ENCODE measurements at places on chromosomes 4 and X. TPM values are rescaled to one million over a fixed set of nuclear protein-coding genes. Genes with fewer than 3 reads are reported as not detected.

- DNase-seq: no peak
These were observed 6.5 kb downstream of the FUNDC1 start for GRCh38 chrX:44536198-44536597.

- no peak for DNase-seq
These were observed 7.8 kb downstream of the INTS6L start for GRCh38 chrX:135528254-135528653.

Gene DMP1
- not detected for total RNA-seq

DNA sequence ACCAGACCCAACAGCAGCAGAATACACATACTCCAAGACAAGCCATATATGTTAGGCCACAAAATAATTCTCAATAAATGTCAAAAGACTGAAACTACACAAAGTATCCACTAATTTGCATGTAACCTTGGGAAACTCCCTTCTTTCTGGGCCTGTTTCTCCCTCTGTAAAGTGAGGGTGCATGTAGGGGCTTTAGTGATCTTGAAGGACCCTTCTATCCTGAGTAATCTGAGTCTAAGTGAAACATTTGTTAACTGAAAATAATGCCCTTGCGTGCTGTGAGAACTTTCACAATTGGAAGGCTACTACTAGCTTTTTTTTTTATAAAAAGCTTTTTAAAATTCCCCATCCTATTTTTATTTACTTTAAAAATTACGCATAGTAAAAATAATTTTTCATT lies 125.2 kb downstream of the NEXMIF start:
- DNase-seq: no peak

GRCh38 chr4:185662030-185662778 lies 126.9 kb upstream of the PDLIM3 start:
- DNase-seq: no peak

Gene HELT
- not detected for total RNA-seq

Gene TRO
- 78.0 TPM for total RNA-seq

Gene GUCY1A1
- total RNA-seq: not detected

DNA sequence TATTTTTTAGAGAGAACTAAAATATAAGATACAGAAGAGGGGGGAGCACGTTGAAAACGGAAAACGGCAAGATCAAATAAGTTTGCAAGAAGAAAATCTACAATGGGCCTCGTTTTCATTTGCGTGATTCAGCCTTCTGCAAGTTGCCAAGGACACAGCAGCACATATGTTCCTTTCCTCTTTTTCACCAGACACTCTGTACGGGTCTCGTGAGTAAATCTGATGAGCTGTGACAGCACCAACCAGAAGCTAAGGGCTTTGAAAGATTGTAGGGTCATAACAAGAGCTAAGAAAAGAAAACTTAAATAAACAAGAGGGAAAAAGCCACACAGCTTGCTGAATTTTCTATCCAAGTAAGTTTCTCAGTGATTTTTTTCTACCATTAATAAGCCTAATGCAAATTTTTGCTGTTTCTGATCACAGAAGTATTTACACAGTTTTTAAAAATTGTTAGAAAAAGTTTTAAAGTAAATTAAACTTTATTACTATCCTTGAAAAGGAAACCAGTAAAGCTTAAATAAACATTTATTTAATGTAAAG lies 63.4 kb downstream of the SCML2 start:
- no peak for DNase-seq

DNA sequence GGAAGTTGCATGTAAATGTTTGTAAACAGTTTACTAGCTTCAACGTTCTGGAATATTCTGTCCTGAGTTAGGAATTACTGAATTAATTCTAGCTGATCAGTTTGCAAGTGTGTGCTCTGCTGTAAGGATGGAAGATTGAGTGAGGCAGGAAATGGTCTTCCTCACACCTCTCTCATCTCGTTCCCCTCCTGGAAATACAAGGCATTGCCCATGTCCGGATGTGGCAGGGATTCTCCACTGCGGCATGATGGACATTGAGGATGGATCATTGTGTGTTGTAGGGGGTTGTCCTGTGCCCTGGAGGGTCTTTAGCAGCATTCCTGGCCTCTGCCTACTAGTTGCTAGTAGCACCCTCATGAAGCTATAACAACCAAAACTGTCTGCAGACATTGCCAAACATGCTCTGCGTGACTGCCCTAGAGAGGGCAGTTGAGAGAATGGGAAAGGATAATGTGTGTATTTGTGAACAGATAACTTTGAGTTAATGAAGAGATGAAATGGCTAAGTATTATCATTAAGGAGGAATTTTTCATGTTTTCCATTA lies 12.6 kb downstream of the CA5B start:
- DNase-seq: peak; percentile 10

Gene HHIP
- 0.05 TPM for total RNA-seq

- no peak for DNase-seq
These were observed 177.7 kb upstream of the MID1 start for GRCh38 chrX:10798041-10798440.

Gene SATL1
- total RNA-seq: not detected

- peak; percentile 14 for DNase-seq
These were observed 21.9 kb downstream of the CNOT6L start for GRCh38 chr4:77797239-77797638.

Gene MID1
- total RNA-seq: 18.4 TPM

GRCh38 chr4:67897686-67898085 lies 13.9 kb upstream of the TMPRSS11D start:
- no peak for DNase-seq

Gene DNAAF6
- total RNA-seq: not detected

DNA sequence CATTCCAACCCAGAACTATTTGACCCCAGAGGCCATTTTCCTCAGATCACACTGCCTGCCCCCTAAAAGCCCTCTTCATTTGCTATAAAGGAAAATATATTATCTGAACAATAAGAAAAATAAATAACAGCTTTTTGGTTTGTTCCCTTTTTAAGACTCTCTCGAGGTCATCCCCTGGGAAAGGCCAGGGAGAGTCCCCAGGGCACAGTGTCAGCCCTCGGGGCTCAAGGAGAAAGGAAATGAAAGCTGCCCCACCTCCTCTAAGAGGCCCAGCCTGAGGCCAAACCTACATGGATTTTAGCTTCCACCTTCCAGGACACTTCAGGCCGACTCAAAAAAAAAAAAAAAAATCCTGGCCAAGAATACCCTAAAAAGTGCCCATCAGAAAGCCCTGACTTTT lies 97.6 kb downstream of the SH3KBP1 start:
- no peak for DNase-seq

Gene LRCH2
- not detected for total RNA-seq

DNA sequence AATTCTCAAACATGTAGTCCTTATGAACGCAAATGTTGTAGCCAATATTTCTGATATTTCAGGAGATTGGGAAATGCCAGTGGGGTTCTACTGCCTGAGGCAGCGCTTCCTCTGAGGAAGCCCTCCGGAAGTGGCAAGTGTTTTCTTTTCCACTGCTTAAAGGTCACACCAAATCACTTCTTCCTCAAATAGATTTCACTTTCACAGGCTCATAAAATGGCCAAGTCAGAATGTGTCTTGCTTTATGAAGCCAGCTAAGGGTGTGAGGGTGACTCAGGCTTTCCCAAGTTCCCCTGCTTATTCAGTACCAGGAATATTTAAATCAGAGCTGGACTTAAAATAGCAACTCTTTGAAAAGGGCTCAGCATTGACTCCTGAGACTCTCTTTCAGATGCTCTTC lies 514.2 kb upstream of the DIPK2B start:
- peak; percentile 61 for DNase-seq

Gene WWC2
- total RNA-seq: 17.3 TPM

DNA sequence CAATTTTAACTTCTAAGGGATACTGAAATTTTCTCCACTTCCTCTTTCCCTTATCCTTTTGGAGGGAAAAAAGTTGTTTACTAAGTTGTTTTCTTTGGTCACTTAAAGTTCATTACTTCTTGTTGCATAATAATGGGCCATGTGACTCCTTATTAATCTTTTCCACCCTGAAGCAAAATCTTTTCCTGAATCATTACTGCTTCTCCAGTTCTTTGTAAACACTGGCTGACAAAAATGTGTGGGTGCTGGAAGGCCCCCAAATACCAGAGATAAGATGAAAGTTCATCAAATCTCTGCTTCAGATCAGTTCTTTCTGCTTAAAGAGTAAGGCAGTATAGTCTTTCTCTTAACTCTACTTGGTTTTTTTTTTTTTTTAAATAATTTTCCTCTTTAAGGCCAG lies 108.9 kb upstream of the NHS start:
- DNase-seq: no peak

Gene BTC
- total RNA-seq: 0.21 TPM

Gene DCLK2
- 21.5 TPM for total RNA-seq

DNA sequence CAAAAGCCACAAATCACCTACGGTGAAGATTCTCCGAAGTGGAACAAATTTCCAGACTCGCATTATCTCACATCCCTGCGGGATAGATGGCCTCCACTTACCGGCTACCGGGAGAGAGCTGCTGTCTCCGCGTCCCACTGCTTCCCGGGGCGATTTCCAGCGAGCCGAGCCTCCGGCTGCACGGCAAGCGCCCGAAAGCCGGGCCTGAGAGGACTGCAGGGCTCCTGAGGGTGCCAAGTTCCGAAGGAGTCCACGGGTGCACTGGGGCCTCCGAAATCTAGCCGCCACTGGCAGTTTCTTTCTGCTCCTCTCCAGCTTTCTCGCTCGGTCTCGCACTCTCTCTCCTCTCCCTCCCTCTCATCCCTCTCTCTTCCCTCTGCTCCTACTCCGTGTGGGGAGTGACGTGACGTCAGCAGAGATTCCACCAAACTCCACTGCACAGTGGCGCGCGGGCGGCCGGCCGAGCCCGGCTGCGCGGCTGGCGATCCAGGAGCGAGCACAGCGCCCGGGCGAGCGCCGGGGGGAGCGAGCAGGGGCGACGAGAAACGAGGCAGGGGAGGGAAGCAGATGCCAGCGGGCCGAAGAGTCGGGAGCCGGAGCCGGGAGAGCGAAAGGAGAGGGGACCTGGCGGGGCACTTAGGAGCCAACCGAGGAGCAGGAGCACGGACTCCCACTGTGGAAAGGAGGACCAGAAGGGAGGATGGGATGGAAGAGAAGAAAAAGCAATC lies 14.0 kb upstream of the PITX2 start:
- DNase-seq: peak; percentile 96

- no peak for DNase-seq
These were observed 428.8 kb downstream of the NKX6-1 start for GRCh38 chr4:84070289-84070688.

- peak; percentile 45 for DNase-seq
These were observed 14.1 kb downstream of the GRK4 start for GRCh38 chr4:2977211-2978088.

GRCh38 chr4:94486372-94486801 lies 34.6 kb downstream of the PDLIM5 start:
- peak; percentile 61 for DNase-seq

- peak; percentile 64 for DNase-seq
These were observed 472.6 kb upstream of the CPEB2 start for GRCh38 chr4:14529653-14530052.

DNA sequence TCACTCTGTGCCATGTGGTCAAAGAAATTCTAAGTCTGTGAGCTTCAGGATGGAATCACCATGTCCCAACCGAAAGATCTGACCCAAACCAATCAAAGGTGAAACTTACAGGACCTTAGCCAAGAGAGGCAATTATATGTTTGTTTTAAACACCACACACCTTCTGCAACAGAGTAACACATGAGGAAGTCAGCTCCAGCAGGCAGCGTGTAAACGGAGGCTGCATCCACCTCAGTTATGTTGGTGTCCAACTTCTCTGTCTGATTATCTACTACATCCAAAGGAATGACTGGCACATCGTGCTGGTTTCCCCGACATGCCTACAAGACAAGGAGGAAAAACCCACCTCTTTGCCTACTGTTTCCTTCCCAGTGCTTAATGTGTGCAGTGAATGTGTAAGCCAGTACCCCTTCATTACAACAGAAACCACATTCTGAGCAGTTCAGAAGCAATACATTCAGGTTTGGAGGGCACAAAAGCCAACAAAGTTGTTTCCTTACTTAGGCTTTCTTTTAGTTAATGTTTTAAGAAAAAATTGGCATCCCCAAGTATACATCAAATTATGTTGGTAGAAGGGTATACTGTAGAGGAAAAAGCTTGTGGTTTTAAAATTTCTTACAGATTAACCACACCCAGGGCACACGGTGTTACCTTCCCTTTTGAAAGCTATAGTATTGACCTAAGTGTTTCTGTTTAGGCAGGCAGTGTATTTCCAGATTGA lies 12.4 kb downstream of the CASP6 start:
- DNase-seq: no peak

DNA sequence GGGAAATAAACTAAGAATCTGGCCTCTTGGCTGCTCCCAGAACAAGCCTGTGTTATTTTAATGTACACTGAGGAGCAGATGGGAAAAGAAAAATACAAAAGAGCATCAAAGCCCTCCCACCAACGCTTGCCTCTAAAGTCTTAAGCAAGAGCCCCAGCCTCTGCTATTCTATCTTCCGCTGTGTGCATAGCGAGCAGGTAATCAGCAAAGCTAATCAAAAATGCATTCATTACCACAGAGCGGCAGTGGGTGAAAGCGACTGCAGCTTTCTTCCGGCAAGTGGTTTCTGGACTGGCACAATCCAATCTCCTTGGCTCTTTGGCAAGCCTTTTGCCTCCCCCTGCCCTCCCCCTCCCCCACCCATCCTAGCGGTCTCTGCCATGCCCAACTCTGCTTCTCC lies 13.5 kb upstream of the GRIA3 start:
- DNase-seq: no peak

Gene AMOT
- total RNA-seq: 3.1 TPM

DNA sequence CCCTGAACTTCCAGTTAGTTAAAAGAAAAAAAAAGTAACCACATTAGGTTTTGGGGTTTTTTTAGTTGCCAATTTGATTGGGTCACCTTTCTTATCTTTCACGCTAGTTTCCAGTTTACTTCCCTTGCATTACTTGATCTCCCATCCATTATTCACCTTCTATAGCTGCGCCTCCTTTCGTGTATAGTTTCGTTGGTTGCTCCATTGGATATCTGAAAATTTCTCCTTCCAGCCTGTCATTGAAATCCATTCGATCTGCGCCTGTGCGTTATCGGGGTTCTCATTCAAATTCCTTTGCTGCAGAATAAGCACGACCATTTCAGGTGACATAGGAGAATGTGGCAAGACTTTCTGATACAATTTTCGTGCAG lies 764 bp downstream of the TRAPPC11 start:
- peak; percentile 7 for DNase-seq

Gene CENPVL1
- 0.24 TPM for total RNA-seq

- DNase-seq: peak; percentile 26
These were observed 851 bp downstream of the POLR2B start for GRCh38 chr4:56979421-56980072.

DNA sequence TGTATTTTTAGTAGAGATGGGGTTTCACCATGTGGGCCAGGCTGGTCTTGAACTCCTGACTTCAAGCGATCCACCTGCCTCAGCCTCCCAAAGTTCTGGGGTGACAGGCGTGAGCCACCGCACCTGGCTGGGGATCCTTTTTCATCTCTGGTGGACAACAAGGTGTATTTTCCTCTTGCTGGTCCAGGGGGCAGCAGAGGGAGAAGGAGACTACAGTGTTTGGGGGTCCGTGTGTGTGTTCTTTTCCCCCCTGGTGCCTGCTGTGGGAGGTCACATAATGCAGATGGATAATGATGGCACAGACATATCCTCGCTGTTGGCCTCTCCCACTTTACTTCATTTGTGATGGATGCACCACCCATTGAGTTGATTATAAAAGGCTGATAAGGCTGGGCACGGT lies 39.0 kb upstream of the CD99 start:
- DNase-seq: no peak

- no peak for DNase-seq
These were observed at the start of gene TLR2 for GRCh38 chr4:153684182-153684970. Gene TLR2, plus strand, starts transcription at chr4:153684280. Its CDS starts 18,628 bp downstream, at chr4:153702908.

Measured in myocyte (in vitro differentiated cells).